ENCODE measurements at places on chromosomes 4 and X.
A peak's percentile ranks its signal among the peaks of the same experiment; 100 is the strongest.

- peak; percentile 96 for DNase-seq
These were observed 5.6 kb downstream of the FLNA start for GRCh38 chrX:154368630-154369448.

DNA sequence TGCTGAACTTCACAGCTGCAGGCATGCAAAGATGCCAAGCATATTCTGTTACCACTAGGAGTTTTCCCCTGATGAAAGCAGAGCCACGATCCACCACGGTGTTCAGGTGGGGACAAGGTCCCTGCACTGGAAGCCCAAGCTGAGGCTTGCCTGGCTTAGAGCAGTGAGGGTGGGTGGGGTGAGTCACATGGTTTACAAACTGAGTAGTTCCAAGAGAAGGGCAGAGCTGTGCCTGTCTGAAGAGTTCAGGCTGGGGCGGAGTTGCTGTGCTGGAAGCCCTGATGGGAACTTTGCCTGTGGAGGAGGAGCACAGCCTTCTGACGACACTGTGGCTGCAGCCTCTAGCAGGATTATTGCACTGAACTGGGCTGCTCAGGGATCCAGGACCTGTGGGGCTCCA lies 45.5 kb downstream of the FAM9B start:
- DNase-seq, result peak; percentile 0

- DNase-seq, result no peak
These were observed 78.8 kb downstream of the NFKB1 start for GRCh38 chr4:102579794-102580462.

- no peak for DNase-seq
These were observed 12.6 kb downstream of the NYX start for GRCh38 chrX:41459716-41460115.

- no peak for DNase-seq
These were observed 24.2 kb downstream of the EPHA5 start for GRCh38 chr4:65646136-65646535.

DNA sequence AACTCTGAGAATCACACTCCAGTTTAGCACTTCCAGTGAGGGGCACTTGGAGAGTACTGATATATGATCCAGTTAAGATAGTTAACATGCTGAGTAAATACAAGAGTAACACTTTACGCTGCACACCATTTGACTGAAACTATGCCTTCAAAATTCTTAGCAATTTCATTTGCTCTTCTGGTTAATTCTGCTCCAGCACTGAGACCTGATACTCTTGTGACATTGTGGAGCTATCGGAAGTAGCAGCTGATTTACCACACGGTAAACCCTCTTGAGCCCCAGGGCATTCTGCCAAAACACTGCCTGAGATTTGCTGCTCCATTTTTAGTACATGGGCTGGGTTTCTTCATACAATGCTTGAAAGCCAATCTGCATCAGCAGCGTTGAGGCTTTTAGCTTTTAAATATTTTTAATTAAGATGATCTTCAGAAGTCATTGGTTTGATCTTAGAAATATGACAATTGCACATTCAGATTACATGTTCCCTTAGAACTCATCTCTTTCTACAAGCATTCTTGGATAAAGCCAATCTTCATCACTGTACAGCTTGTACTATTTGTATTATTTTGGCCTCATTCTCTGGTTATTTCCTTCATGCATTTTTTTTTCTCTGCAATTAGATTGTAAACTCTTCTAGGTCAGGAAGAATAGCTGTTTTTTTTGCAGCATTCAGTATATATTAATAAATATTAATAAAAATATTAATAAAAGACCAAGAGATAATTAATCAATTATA lies 67.8 kb upstream of the ETNPPL start:
- DNase-seq, result peak; percentile 49

- DNase-seq, result no peak
These were observed 133.4 kb downstream of the AREG start for GRCh38 chr4:74578329-74578728.

- DNase-seq, result no peak
These were observed 24.2 kb upstream of the SLC25A4 start for GRCh38 chr4:185118876-185119275.

Data from hematopoietic multipotent progenitor cell treated with erythropoietin and hydrocortisone succinate and interleukin-3 and kit ligand, for 6 days (in vitro differentiated cells).